ENCODE measurements at places on chromosomes 11 and 22.

GRCh38 chr11:92199991-92200390 is 24.6 kb upstream of the FAT3 start:
- no peak for DNase-seq

GRCh38 chr11:57460022-57460757 is at the start of gene RTN4RL2:
Gene RTN4RL2, plus strand, starts transcription at chr11:57460528. Its CDS starts 338 bp downstream, at chr11:57460866.
- peak; percentile 90 for DNase-seq

GRCh38 chr11:63556404-63557013 is 6.7 kb downstream of the PLAAT2 start:
- peak; percentile 50 for DNase-seq

DNA sequence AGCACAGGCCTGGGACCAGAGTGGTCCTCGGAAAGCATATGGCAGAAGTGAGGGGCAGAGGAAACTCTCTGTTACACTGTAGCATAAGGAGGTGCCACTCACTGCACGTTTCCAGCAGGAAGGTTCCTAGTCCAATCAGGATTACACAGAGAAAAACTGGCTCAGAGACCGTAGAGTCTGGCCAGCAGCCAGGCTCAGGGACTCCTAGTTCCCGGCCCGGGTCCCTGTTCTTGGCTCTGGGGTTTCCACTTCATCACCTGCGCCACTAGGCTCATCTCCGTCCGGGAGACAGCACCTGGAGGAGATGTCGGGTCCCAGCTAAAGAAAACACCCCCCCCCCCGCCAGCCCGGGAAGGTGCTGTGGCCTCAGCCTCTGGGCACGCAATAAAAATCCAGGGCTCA is 1.1 kb downstream of the TTLL12 start:
- peak; percentile 63 for DNase-seq

DNA sequence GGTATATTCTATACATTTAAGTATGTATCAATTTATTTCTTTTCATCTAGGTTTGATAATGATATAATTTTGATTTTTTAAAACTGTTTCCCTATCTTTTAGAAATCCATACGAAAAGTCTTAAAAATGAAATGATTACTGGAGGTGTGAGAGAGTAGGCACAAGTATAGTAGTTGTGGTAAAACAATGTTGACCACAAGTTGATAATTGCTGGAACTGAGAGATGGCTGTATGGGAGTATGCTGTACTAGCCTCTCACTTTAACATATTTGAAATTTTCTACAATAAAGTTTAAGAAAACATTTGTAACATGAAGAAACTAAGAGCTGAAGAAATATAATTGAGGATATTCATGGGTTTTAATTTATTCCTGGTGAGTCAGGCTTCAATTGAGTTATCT is 30.0 kb downstream of the FSHB start:
- no peak for DNase-seq

DNA sequence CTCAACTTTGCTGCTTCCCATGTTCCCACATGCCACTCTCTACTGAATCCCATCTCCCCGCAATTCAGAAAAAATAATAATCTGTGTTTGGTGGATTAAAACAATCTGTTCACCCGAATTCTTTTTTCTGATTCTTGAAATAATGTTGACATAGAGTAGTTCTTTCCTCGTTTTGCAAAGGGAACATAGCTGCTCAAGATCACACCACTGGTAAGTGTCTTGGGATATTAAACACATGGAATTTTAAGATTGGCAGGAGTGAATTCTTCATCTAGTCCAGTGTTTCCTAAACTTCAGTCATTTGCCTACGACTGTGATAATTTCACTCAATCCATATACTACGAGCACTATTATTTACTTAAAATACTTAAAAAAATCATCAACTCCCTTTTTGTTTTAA is 6.0 kb downstream of the ELF5 start:
- DNase-seq = no peak

DNA sequence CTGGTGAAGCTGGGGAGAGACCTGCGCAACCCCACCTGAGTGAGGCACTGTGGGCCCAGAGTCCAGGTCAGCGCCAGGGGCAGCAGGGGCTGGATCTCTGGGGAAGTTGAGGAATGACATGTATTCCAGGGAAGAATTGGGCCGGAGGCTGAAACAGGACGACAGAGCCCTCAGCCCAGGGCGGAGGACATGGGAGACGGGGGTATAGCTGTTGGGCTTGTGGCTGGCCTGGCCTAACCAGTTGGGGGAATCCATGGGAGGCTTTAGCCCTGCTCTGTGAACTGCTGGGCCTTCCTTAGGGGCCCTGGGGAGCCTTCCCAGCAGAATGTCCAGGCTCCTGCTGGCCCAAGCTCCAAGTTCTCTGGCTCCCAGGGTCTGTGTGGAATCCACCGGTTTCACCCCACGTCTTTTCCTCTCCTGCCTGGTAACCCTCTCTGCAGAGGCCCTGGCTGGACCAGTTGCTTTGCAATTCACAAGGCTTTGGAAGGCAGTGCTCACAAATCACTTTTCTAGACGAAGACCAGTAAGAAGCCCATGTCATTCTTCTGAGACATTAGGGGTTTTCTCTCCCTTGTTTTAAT is 50.4 kb upstream of the KCNQ1OT1 start:
- DNase-seq = no peak

GRCh38 chr22:42202048-42202447 is 68.4 kb downstream of the TCF20 start:
- DNase-seq = no peak

GRCh38 chr22:37716708-37717107 is 19.9 kb downstream of the TRIOBP start:
- no peak for DNase-seq

DNA sequence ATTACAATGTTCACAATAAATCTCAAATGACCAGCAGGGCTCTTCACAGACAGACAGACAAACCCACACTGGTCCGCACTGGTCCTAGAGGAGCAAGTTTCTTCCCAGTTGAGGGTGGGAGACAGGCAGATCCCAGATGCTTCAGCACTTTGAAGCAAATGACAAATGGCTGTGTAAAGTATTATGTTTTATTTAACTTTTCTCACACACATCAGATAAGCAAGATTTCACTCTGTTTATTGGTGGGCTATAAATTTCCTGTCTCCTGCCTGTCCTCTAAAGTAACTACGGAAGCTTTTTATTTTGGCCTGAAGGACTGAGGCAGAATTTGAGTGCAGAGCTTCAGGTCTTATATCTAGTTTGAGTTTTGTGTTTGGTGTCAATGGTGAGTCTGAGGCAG is 174.7 kb upstream of the MTNR1B start:
- no peak for DNase-seq

- DNase-seq = no peak
Observed at GRCh38 chr11:10314199-10315072, 9.6 kb downstream of the ADM start.

- DNase-seq = no peak
Observed at GRCh38 chr11:96306600-96306932, 36.4 kb downstream of the MAML2 start.

DNA sequence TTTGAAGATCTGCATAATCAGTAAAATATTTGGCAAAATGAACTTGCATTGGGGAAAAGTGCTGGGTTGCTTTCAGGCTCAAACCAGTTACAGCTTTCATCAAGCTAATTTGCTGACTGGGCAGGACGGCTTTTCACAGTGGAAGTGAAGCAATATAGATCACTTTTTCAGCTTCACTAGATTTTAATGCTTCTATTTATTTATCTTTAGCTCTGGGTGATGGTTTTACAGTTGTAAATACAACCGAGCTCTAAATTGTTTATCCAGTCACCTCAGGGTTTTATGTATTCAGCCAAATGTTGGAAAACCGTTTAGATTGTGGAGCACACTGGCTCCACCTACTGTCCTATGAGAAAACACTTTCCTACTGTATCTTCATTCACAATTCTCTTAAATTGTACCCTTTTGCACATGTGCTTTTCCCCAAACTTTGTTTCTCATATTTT is 58.2 kb downstream of the ACER3 start:
- peak; percentile 24 for DNase-seq

- no peak for DNase-seq
Observed at GRCh38 chr11:22467741-22468140, 129.6 kb downstream of the SLC17A6 start.

GRCh38 chr11:7592711-7593110 is 78.9 kb downstream of the PPFIBP2 start:
- no peak for DNase-seq

DNA sequence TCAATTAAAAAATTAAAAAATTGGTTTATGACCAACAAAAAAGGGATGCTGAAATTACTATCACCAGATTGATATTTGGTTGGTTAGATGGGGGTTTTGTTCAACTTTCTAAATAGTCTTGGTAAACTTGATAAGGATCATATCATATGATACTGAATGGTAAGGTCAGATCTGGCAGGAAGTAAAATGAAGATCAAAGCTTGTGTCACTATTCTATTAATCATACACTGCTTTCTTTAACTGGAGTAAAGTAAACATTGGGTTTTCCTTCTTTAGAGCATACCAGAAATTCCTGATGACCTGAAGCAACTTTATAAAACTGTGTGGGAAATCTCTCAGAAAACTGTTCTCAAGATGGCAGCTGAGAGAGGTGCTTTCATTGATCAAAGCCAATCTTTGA is 40.2 kb downstream of the RRM1 start:
- no peak for DNase-seq

GRCh38 chr22:19559324-19559811 is 35.2 kb upstream of the CLDN5 start:
- DNase-seq = no peak

DNA sequence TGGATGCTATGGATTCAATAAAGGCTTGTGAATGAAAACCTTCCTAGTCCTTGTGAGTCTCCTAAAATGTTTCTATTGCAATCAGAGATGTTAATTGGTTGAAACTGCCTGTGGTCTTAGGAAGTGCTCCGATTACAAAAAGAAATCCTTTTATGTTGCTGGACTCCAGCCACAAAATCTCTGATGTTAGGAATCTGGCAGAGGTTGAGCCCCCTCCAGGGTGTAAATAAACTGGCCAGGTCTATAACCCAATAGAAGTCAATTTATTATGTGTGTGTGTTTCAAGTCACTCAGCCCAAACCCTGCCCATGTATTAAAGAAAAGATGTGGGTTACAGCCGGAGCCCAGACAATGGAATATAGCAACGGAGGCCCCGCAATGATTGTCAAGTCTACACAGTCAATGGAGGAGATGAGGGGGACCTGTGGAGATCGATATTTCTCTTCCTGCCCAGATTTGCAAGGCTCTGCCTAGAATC is 218.1 kb upstream of the SORL1-AS1 start:
- no peak for DNase-seq

GRCh38 chr22:47042861-47043496 is 280.5 kb downstream of the TBC1D22A start:
- DNase-seq = no peak

GRCh38 chr11:111414267-111414931 is 35.3 kb upstream of the POU2AF1 start:
- DNase-seq = no peak

- no peak for DNase-seq
Observed at GRCh38 chr11:64611176-64611575, 20.2 kb downstream of the SLC22A12 start.

DNA sequence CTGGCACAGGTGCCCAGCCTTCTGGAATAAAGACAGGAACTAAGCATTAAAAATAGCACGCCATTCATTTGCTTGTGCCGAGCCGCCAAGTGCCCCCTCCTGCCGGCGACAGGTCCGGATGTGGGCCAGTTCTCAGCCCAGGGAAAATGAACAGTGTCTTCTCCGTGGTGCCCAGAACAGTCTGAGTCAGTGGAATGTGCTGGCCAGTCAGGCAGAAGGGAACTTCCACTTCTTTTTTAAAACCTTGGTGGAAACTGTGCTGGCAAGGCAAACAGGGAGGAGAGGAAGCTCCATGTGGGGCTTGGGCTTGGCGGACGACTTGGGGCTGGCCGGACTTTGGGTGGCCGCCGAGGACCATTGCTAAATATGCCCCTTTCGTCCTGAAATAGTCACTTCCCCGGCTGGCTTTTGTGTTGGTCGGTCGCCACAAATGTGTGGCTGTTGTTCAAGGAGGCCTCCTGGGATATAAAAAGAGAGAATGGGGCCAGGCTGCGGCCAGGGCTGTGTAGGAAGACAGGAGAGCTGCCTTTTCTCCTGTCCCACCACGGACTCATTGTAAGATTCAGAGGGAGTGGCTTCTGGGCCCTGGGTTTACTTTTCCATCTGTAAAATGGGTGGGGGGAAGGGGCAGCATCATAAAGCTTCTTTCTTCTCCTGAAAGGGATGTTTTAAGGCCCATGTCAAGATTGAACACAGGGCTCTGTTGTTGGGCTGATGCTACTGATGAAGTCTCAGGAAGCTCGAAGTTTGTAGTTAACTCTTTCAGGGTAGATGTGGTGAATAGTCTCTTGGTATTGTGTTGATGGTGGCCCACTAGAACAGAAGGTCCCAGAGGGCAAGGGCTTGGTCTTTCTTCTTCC is 101.0 kb downstream of the PTPRJ start:
- no peak for DNase-seq

GRCh38 chr11:34260072-34260575 is 97.7 kb downstream of the ABTB2 start:
- DNase-seq = no peak

- no peak for DNase-seq
Observed at GRCh38 chr11:35419184-35419829, at the start of gene SLC1A2. Gene SLC1A2, minus strand, starts transcription at chr11:35419558. Its CDS starts 592 bp downstream, at chr11:35418966.

DNA sequence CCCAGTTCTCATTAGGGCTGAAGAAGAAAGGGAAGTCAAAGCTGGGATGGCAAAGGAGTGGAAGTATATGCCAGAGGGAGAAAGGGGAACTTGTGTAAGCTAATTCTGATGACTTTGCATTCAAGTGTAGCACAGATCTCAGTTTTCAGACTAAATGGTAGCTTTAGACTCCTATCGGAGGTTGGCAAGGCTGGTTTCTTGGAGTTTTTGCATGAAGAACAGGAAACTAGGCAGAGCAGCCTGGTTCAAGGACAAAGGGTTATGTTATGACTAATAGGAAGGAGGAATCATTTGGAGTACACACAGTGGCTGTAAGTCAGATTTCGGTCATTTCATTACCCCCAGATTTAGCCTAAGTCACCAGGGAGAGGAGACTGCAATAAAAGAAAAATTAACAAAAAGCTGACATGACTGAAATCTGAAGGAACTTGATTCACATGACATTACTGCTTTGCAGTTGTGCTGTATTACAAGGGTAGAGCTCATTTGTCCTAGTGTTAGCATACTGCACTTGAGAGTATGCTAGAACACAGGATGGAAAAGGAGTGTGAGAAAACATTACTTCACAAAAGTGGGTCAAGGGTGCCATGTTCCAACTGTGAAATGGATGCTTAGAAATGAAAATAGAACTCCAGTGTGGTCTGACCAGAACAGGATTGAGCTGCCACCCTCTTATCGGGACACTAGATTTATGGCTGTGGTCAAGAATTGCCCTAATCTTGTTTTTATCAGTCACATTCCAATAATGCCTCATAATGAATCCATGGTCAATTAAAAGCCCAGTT is 23.6 kb downstream of the ADM start:
- no peak for DNase-seq

All from HAP-1 (cell line).